ENCODE measurements at places on chromosomes 3 and 15. TPM values are rescaled to one million over a fixed set of nuclear protein-coding genes. Genes with fewer than 3 reads are reported as not detected.

Gene MINAR1
- total RNA-seq: 1.4 TPM

Gene ASB14
- not detected for total RNA-seq

Gene HEG1
- 8.8 TPM for total RNA-seq

Gene EFCAB12
- 0.24 TPM for total RNA-seq

Gene LNP1
- 6.7 TPM for total RNA-seq

Gene NEK10
- 2.0 TPM for total RNA-seq

Gene PLA2G4B
- 4.4 TPM for total RNA-seq

Gene SLC38A3
- total RNA-seq: 3.0 TPM

Gene CCDC39
- 0.52 TPM for total RNA-seq

- no peaks in the 10 kb centered on the region for H3K36me3 ChIP-seq
- DNase-seq: no peak
- H3K27me3 ChIP-seq: no peaks in the 10 kb centered on the region
- H3K4me3 ChIP-seq: no peak overlapping the region
These were observed 209.6 kb upstream of the MCTP2 start for GRCh38 chr15:94021621-94022320.

GRCh38 chr3:22981166-22981565 is 222.0 kb upstream of the UBE2E2 start:
- no peak overlapping the region for H3K27ac ChIP-seq
- H3K4me1 ChIP-seq: no peaks in the 10 kb centered on the region
- H3K4me3 ChIP-seq: no peak overlapping the region

DNA sequence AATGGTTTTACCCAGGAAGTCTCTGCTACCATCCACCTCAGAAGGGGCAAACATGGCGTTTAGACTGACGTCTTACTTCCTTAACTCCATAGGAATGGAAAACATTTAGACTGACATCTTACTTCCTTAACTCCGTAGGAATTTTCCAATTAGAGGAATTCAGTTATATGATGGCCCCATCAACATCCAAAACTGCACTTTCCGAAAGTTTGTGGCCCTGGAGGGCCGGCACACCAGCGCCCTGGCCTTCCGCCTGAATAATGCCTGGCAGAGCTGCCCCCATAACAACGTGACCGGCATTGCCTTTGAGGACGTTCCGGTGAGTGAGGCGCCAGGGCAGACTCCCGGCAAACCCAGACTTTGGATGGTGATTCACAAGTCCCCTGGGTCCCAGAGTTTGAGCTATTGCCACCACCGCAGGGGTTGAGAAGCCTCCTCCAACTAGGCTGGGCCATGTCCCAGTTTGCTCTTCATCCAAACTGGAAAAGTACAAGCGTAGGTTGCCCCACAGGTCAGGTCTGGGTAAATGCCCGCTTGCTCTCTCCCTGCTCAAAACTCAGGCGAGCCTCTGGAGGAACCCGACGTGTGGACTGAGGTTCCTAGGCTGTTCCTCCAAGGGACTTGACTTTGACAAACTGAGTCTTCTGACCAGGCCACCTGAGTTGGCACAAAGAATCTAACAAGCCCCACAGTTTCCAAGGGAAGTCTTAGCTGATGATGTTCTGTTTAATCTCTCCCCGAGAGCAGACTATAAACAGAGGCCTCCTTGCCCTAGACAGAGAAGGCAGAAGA is 57.7 kb downstream of the MESD start:
- no peak for DNase-seq
- H3K27ac ChIP-seq: no peak overlapping the region
- peaks cover 6% of the 10 kb centered on the region for H3K4me1 ChIP-seq
- no peaks in the 10 kb centered on the region for H3K36me3 ChIP-seq
- H3K27me3 ChIP-seq: no peaks in the 10 kb centered on the region

GRCh38 chr3:30691944-30692343 is 85.5 kb downstream of the TGFBR2 start:
- H3K27me3 ChIP-seq: no peaks in the 10 kb centered on the region
- peaks cover 8% of the 10 kb centered on the region for H3K36me3 ChIP-seq
- H3K4me3 ChIP-seq: no peak overlapping the region
- H3K4me1 ChIP-seq: peaks cover 41% of the 10 kb centered on the region

DNA sequence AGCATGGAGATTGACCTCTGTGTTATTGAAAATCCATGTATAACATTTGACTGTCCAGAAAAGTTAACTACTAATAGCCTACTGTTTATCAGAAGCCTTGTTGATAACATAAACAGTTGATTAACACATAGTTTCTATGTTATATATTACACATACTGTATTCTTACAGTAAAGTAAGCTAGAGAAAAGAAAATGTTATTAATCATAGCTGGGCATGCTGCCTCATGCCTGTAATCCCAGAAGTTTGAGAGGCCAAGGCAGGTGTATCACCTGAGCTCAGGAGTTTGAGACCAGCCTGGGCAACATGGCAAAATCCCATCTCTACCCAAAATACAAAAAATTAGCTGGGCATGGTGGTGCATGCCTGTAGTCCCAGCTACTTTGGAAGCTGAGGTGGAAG is 163.3 kb downstream of the EPHA6 start:
- no peaks in the 10 kb centered on the region for H3K27me3 ChIP-seq
- no peaks in the 10 kb centered on the region for H3K4me1 ChIP-seq
- H3K27ac ChIP-seq: no peak overlapping the region
- no peak for DNase-seq
- no peak overlapping the region for H3K4me3 ChIP-seq
- no peaks in the 10 kb centered on the region for H3K36me3 ChIP-seq

DNA sequence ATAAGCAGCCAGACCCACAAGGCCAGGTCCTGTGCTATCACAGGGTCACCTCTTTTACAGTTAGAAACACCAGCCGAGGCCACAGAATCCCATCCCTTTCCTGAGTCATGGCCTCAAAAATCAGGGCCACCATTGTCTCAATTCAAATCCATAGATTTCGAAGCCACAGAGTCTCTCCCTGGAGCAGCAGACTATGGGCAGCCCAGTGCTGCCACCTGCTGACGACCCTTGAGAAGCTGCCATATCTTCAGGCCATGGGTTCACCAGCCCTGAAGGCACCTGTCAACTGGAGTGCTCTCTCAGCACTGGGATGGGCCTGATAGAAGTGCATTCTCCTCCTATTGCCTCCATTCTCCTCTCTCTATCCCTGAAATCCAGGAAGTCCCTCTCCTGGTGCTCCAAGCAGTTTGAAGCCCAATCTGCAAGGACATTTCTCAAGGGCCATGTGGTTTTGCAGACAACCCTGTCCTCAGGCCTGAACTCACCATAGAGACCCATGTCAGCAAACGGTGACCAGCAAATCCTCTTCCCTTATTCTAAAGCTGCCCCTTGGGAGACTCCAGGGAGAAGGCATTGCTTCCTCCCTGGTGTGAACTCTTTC is 39.6 kb downstream of the TGM4 start:
- no peaks in the 10 kb centered on the region for H3K4me1 ChIP-seq
- no peaks in the 10 kb centered on the region for H3K36me3 ChIP-seq
- no peak overlapping the region for H3K4me3 ChIP-seq
- peak; percentile 89 for DNase-seq

DNA sequence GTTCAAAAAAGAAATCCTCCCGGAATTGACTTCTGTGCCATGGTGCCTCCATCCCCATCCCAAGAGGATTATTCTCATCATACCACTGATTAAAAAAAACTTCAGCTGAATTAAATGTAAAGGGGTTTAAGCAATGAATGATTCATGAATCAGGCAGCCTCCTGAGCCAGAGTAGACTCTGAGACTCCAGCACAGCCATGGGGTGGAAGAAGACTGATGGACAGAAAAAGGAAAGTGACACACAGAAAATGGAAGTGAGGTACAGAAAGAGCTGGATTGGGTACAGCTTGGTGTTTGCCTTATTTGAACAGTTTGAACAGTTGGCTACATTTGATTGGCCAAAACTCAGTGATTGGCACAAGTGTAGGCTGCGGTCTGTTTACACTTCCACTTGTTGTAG is 224.8 kb upstream of the ATP10A start:
- DNase-seq: no peak
- H3K27me3 ChIP-seq: no peaks in the 10 kb centered on the region
- no peak overlapping the region for H3K4me3 ChIP-seq
- H3K36me3 ChIP-seq: no peaks in the 10 kb centered on the region
- H3K27ac ChIP-seq: no peak overlapping the region

DNA sequence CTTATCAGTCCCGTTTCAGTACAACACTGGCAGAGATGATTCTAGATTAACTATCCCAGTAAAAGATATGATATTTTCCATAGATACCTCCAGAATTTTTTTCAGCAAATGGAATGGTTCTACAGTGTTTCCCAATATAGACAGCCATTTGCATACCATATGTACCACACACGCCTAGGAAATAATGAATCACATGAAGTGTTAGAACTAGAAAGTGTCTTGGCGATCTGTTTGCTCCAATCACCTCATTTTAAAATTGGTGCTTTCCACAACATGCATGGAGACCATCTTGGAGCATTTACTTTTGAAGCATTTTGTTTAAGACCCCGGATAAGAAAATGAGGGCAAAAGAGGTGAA is 2.0 kb downstream of the C2CD4A start:
- peaks cover 62% of the 10 kb centered on the region for H3K27me3 ChIP-seq
- H3K27ac ChIP-seq: no peak overlapping the region
- H3K36me3 ChIP-seq: no peaks in the 10 kb centered on the region
- H3K4me3 ChIP-seq: peak overlapping the region; percentile 54

DNA sequence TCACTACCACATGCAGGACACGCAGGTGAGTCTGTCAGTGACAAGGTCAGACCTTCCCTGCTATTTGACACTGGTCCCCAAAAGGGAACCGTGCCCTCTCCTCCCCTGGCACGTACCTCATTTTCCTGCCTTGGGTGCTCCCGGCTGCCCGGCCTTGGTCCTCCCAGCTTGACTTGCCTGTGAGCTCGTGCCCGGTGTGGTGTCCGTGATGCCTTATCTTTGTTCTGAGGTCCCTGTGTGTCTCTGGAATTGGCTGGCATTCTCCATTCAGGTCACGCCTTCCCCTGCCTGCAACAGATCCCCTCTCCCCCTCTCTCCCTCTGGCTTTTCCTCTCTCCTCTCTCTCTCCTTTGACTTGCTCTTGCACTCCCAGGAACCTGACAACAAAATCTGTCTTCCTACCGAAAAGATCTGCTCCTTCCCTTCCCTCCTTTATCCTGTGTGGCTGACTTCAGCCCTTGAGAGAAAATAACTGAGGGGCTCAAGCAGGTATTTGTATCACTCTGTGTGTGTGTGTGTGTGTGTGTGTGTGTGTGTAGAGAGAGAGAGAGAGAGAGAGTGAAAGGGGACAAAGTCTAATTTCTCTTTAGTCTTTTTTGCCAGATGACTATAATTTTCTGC is at the start of gene MASP1:
TSS of gene MASP1 (minus strand) at position 226 of the 621 bp plus-strand sequence. CDS start at position 121, 105 bp downstream.
- no peaks in the 10 kb centered on the region for H3K36me3 ChIP-seq
- H3K27ac ChIP-seq: no peak within 1 kb of the TSS
- H3K4me1 ChIP-seq: peaks cover 45% of the 10 kb centered on the region
- peak; percentile 75 for DNase-seq
- peaks cover 9% of the 10 kb centered on the region for H3K27me3 ChIP-seq

DNA sequence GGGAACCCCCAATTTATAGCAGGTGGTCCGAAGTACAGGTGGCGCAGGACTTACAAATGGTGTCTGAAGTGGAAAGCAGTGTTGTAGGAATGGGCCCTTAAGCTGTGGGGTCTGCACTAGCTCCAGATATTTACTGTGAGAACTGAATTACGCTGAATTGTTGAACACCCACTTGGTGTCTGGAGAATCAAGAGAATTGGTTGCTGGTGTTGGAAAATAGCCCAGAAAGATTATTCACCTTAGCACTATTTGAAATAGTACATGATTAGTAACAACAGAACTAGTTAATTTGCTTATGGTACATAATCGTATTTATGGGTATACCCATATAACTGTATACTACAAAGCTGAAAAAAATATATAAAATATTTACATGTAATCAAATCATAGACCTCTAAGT is 64.8 kb downstream of the ADAM10 start:
- H3K27me3 ChIP-seq: no peaks in the 10 kb centered on the region
- H3K27ac ChIP-seq: no peak overlapping the region
- no peaks in the 10 kb centered on the region for H3K4me1 ChIP-seq
- no peak for DNase-seq
- no peak overlapping the region for H3K4me3 ChIP-seq

- H3K27ac ChIP-seq: no peak overlapping the region
- no peak overlapping the region for H3K4me3 ChIP-seq
- H3K36me3 ChIP-seq: no peaks in the 10 kb centered on the region
- H3K27me3 ChIP-seq: no peaks in the 10 kb centered on the region
- DNase-seq: no peak
These were observed 80.8 kb upstream of the IL12A start for GRCh38 chr3:159907828-159908227.

GRCh38 chr3:68931406-68932149 is 769 bp downstream of the TAFA4 start:
- H3K4me3 ChIP-seq: peak overlapping the region; percentile 88
- H3K4me1 ChIP-seq: peaks cover 12% of the 10 kb centered on the region

DNA sequence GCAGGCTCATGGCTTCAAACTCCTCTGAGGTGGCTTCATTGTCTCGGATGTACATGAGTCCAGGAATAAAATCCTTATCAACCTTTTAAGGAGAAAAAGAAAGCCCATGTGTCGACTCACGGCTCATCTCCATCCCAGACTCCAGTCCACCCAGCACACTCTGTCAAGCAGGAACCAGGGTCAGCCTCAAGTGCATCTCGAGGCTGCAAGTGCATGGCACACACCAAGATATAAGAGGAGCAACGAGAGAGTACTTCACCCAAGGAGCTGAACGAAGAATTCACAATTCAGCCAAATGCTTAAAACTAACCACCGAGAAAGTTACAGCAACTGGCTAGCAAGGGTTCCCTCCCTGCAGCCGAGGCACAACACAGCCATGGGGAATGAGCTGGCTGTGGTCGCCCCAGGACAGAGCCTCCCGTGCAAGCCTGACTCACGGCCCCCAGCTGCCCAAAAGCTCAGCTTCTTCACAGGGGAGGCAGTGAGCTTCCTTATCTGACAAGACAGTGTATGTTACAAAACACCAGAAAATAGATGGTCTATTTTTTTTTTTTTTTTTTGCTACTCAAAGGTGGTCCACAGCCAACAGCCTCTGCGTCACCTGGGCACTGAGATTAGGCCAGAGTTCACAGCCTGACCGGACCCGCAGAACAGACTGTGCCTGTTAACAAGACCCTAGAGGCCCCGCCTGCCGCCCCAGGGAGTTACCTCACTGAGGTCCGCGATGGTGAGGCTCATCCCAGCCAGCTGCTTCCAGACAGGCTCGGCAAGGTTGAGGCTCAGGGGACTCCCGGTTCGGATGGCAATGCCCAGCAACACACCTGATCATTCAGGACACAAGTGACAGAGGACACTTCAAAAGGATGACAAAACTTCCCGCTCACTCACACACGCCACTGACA is 15.9 kb upstream of the OCA2 start:
- no peak for DNase-seq
- H3K4me3 ChIP-seq: no peak overlapping the region
- peaks cover 8% of the 10 kb centered on the region for H3K36me3 ChIP-seq
- H3K27ac ChIP-seq: no peak overlapping the region

DNA sequence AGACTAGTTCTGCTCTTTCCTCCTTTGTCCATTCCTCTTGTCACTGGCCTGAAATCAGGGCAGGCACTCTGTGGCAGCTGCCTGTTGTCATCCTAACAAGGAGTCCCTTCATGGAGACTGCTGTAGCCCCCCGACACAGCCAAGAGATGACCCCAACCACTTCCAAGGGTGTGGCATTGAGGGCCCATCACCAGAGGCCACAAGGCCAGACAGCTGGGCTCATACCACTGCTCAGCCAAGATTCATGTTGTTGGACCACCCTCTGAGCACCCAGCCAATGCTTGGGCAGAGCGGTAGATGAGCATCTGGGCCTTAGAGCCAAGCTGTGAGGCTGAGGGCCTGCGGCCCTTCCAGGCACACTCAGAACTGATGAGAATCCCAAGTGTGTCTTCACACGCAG is 85.4 kb downstream of the EPHB1 start:
- no peak overlapping the region for H3K27ac ChIP-seq
- H3K4me1 ChIP-seq: 0 out of 2 replicates have a peak, but pooled peaks cover 3% of the 10 kb centered on the region
- H3K27me3 ChIP-seq: no peaks in the 10 kb centered on the region
- no peak for DNase-seq
- H3K4me3 ChIP-seq: no peak overlapping the region
- H3K36me3 ChIP-seq: no peaks in the 10 kb centered on the region
